ENCODE measurements at places on chromosomes 16 and 17.

GRCh38 chr16:81369888-81370504, 55.2 kb downstream of the GAN start:
- DNase-seq, result no peak

DNA sequence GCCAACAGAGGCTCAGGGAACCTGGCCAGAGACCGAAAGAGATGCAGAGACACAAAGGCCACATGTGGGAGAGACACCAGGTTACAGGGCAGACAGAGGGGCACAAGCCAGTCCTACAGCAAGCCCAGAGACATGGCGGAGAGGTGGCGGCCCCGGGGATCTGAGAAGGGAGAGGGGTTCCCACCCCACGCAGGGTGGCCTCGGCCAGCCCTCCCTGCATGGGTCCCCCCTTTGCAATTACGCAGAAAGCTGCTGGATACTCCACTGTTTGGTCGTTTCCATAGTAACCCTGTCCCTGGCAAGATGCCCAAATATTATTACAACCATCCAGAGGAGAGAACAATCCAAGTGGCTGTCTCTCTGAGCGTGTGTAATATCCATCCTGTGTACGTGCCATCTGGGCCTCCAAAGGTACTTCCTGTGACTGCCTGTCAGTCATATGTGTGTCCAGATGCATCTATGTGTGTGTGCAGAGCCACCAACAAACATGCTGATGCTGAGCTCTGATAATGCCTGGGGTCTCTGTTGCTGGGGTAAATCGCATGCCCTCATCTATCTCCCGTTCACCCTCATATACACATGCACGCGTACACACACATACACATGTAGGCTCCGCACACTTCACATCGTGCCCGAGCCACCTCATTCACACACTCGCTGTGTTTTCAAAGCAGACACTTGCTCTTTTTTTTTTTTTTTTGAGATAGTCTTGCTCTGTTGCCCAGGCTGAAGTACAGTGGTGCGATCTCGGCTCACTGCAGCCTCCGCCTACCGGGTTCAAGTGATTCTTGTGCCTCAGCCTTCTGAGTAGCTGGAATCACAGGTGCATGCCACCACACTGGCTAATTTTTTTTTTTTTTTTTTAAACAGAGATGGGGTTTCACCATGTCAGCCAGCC, 5.5 kb downstream of the PCGF2 start:
- peak; percentile 77 for DNase-seq

DNA sequence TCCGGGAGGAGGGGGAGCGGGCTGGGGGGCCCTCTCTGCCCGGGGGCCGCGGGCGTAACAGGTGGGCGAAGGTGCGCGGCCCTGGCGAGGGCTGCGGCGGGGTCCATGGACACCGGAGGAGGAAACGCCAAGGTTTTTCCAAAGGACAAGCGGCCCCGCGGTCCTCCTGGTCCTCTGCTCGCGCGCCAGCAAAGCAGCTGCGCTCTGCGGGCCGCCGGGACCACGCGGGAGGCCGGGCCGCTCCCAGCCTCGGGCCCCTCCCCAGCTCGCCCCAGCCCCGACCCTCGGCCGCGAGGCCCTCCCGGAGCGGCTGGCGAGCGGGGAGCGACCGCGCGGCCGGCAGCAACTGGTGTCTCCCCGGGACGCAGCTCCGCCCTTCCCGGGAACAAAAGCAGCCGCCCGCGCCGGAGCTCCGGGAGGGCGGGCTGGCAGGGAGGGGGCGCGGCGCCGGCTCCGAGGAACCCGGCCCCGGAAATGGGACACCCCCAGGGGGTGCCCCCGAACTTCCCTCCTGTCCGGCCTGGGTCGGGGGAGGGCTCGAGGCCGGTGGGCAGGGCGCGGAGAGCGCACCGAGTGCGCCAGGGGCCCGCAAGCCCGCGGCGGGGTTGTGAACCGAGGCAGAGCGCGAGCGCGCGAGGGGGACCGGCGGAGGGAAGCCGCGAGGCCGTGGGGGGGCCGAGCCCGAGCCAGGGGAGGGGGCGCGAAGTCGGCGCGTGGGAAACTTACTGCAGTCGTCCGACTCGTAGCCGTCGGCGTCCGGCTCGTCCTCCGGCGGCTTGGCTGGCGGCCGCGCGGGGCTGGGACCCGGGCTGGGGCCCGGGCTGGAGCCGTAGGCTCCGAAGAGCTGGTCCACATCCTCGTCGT, 837 bp downstream of the DOC2B start:
- DNase-seq, result no peak

GRCh38 chr16:82195917-82196494, 26.0 kb upstream of the MPHOSPH6 start:
- no peak for DNase-seq

DNA sequence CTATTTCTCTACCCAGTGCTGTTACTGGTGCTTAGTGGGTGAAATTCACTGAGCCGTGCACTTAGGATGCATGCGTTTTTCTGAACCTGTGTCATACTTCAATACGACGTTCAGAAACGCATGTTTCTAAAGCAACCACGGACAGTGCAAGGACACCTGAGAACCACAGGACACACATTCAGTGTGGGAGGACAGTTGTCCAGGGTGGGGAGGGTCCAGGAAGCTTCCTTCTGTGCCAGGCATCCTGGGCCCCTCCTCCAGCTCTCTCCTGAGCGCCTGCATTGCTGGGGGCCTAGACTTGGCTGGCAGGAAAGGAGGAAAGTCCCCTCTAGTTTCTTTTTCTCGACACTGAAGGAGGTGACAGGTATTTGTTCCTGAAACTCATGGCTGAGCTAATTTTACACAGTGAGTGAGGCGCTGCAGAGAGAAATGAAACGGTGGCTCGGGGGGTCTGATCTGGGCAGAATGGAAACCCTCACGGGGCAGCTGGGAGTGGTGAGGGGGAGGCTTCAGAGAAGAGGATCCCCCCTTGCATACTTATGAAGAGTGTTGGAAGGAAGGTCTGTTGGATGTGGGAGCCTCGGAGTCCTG, 89.9 kb downstream of the IRF8 start:
- peak; percentile 48 for DNase-seq

DNA sequence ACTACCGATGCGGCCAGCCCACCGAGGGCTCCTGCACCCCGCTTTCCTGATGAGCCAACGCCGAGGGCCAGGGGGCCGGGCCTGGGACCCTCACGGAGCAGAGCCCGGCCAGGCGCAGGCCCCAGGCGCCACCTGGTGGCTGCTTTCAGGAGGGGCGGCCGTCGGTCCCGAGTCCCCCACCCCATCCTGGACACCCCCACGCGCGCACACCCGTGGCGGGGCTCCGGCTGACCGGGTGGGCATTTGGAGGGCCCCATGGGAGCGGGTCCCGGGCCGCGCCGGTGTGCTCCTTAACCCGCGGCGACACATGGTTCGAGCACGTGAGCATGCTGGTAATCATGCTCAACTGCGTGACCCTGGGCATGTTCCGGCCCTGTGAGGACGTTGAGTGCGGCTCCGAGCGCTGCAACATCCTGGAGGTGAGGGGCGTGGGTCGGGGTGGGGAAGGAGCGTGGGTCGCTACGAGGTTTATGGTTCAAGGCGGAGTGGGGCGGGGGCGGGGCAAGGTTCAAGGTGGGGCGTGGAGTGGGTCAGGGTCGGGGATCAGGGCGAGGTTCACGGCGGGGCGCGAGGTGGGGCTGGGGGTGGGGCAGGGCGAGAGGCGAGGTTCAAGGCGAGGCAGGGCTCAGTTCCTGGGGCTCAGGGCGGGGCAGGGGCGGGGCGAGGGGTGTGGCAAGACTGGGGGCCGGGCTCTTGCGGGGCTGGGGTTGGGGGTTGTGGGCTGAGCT, 30.2 kb downstream of the TPSG1 start:
- DNase-seq, result no peak

- no peak for DNase-seq
These were observed 278.3 kb downstream of the KCNJ2 start for GRCh38 chr17:70447588-70447987.

- DNase-seq, result no peak
These were observed 52.5 kb upstream of the TEX2 start for GRCh38 chr17:64315570-64315969.

DNA sequence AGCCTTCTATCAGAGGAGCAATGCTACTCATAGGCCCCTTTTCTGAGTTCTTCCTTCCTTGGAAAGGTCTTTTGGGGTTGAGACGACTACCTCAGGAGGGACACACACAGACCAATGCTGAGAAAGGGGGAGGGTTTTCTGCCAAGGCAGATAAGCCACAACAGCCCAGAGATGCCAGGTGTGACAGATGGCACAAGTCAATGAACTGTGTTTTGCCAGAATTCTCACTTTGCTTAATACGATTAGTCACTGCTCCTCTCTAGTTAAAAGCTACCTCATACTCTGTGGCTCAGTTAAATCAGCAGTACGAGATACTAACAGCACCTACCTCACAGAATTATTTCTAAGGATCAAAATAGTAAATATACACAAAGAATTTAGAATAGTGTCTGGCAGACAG, 8.0 kb downstream of the BRD7 start:
- DNase-seq, result no peak

DNA sequence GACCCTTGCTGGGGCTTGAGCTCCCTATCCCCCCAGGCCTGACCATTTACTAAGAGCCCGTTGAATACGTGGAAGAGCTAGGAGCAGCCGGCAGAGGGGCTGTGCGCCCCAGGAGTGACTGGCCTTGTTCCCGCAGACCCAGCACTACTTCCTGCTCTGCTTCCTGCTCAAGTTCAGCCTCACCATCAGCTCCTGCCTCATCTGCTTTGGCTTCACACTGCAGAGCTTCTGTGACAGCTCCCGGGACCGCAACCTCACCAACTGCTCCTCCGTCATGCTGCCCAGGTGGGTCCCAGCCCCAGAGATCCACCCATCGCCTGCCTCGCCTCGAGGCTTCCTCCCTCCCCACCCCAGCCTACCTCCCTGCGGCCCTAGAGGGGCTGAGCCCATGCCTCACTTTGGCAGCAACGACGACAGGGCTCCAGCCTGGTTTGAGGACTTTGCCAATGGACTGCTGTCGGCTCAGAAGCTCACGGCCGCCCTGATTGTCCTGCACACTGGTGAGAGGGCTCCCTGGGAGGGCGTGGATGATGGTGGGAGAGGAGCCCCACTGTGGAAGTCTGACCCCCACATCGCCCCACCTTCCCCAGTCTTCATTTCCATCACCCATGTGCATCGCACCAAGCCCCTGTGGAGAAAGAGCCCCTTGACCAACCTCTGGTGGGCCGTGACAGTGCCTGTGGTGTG, 17.2 kb downstream of the CASKIN2 start:
- no peak for DNase-seq

GRCh38 chr16:86984991-86985647, 332.1 kb downstream of the C16orf95 start:
- DNase-seq, result no peak
